ENCODE measurements at places on chromosomes 1 and 21.

GRCh38 chr1:46819335-46819734 is 20.5 kb downstream of the CYP4B1 start:
- ATAC-seq = no peak

- no peak for ATAC-seq
Observed at GRCh38 chr1:93219443-93219842, 38.9 kb downstream of the CCDC18 start.

- ATAC-seq = no peak
Observed at GRCh38 chr1:24935615-24936484, 5.8 kb upstream of the RUNX3 start.

DNA sequence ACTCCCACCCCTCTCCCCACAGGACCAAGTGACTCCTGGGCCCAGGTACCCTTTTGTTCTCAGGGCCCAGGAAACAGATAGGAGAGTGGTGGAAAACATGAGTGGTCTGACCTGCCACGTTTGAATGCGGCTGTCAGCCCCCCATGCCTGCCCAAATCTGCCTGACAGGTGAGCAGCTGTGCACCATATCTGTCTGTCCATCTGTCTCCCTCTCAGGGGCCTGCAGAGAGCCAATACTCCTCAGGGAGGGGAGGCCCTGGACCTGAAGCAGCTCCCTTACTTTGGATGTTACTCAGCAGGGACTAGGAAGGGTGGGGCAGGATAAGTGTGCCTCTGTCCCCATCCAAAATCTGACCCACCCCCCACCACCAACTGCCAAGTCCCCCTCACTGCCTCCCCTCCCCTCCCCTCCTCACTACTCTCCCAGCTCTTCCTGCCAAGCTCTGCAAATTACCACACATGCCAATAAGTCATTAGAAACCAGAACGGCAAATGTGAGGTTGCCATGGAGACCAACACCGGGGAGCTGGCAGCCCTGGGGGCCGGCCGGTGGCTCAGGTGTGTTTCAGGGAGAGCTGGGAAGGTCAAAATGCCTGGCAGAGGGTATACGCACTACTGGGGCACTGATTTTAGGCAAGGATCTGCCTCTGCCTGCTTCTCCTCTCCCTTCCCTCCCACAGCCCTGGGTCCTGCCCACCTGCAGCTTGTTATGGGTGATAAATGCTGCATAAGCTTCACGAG is 11.5 kb downstream of the LRRN2 start:
- no peak for ATAC-seq

- ATAC-seq = no peak
Observed at GRCh38 chr1:34739613-34740012, 15.2 kb upstream of the GJB5 start.

DNA sequence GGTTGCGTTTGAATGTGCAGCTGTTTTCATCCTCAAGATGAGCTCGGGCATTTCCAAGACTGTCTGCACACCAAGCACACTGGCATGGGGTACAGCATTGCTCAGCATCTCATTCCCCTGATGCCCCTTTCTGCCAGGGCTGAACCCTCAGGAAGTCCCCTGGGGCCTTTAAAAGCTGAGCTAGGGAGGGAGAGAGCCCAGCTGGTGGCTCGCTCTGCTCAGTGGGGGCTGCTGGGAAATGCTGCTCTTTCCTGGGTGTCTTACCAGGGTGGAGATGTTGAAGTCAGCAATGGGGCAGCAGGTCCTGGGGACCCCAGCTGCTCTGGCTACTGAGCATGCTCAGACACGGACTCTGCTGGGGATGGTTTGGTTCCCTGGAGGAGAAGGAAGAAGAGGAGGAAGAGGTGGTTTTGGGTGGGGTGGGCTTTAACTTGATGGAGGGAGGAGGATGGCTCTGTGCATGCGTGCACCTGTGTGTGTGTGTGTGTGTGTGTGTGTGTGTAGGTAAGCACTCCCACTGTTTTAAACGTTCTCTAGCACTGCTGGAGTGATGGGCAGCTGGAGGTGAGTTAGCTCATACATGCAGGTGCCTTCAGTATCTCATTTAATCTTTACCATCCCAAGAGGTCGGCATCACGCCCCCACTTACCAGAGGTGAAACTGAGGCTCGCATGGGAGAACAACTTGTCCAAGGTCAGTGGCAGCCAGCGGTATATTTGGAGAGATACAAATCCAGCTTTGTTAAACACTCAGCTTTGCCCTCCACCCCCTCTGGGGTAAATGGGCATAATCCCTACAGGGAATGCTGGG is 40.9 kb downstream of the ACTL8 start:
- ATAC-seq = no peak

All from gastroesophageal sphincter (tissue), 4 donors.